ENCODE measurements at places on chromosomes 12 and 14. TPM values are rescaled to one million over a fixed set of nuclear protein-coding genes. Genes with fewer than 3 reads are reported as not detected.

GRCh38 chr14:87617079-87617478 is 375.9 kb downstream of the GALC start:
- no peak for DNase-seq

GRCh38 chr14:21398901-21399300 is 15.1 kb upstream of the SUPT16H start:
- DNase-seq = no peak

- no peak for DNase-seq
Observed at GRCh38 chr12:119296535-119296934, 38.0 kb upstream of the CCDC60 start.

DNA sequence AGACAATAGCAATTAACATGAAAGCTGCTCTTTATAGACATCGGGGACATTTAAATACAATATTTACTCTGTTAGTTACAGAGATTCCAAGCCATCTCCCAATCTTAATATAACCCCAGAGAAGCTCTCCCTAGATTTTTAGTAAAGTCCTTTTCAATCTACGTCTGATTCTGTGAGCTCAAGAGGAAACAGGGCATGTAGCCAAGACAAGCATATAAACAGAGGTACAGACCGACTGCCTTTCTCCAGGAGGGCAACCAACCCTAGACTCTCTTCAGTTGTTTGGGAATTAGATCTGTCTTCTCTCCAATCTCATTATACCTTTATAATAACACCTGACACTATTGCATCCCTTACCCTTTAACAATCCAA is 57.4 kb downstream of the TMTC1 start:
- no peak for DNase-seq

DNA sequence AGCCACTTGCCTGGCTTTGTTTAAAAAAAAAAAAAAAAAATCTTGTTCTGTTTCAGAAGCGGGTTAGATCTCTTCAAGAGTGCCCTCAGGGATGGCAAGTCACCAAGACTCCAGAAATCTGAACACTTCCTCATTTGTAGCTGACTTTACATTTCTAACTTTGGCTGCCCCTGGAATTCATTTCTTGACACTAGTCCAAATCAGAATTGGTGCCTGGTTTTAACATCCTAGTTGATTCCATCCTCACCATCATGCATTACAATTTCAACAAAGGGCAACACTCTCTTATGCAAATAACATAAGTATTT is 295.5 kb downstream of the RMST start:
- DNase-seq = no peak

DNA sequence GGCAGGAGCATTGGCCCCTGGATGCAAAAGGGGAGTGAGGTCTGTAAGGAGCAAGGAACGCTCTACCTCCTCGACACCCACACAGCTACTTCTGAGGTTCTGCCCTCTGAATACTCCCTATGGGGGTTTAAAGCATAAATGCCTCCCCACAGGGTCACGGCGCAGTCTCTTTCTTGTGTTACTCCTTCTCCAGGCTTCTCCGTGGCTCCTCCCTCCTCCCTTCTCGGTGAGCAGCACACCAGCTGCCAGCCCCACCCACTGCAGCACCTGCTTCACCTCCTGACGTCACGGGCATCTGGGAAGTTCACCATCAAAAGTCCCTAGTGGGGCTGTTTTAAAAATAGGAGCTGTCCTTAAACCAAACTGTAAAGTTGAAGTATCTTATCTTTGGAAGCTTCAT is 67.3 kb downstream of the SPTB start:
- no peak for DNase-seq

DNA sequence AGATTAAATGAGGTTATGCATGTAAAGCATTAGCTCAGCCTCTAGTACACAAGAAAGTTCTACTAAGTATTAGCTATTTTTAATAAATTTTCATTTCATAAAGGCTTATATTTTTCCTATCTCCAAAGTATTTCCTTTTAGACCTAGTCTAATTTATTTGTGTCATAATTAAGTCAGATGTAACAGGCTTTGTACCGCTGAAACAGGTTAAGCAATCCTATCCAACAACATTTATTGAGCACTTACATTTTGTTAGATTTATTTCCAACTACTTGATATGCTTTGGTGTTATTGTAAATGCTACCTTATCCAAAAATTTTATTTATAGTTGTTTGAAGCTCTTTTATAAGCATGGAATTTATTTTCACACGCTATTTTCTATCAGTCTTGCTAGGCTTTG is 1.8 kb upstream of the PARP2 start:
- no peak for DNase-seq

- no peak for DNase-seq
Observed at GRCh38 chr12:87152841-87153528, 876.2 kb downstream of the C12orf50 start.

- DNase-seq = no peak
Observed at GRCh38 chr12:94879542-94879941, 124.0 kb downstream of the NDUFA12 start.

DNA sequence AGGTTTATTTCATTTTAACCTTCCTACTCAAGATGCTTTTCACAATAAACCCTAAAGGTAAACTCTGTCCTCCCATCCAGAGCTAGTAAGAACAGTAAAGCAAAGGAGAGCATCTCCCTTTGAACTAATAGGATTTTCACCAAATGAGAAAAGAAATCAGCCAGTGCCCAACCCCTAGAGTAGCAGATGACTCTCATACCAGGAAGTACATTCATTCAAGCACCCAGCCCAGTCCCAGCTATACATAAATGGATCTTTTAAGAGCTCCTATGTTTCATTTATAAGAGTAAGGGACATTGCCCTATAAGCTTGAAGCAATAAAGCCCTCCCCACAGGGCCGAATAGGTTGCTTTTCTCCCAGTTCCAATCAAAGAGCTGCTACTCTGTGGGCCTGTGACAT is 7.6 kb downstream of the BAZ2A start:
- DNase-seq = no peak

DNA sequence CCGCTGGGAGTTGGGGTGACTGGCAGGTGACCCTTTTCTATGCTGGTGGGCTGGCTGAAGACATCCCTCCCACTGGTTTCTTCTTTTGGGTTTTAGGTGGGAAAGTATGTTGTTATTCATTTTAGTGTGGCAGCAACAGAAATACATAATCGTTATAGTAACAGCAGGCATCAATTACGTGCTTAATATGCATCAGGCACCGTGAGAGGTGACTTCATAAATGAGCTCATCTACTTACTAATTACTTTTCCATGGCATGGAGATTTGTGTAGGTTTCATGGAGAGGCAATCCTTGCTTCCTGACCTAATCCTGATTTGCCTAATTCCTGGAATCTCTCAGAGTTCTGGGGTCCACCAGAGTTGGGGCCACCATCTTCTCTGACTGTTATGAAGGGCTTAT is 13.4 kb upstream of the CELA1 start:
- no peak for DNase-seq

- no peak for DNase-seq
Observed at GRCh38 chr12:6303071-6303470, 7.4 kb upstream of the PLEKHG6 start.

DNA sequence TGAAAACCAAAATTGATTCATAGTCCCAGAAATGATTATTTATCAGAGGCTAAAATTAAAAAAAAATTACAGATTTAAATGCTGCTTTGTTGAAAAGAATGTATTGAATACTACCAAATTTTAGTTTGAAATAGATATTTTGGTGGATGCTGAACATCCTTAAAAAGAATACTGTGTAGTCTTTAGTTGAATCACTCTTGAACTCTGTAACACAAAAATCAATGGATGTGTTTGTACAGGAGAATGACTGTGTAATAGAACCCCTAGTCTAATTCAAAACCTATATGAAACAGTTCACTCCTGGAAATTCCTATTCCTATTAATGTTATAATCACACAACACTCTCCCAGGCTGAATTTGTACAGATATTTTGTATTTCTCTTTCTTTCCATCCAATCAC is 1.5 kb upstream of the TSPAN8 start:
- DNase-seq = no peak

- DNase-seq = no peak
Observed at GRCh38 chr14:91261115-91261514, 16.6 kb upstream of the GPR68 start.

The IPO4 gene
- total RNA-seq = 16.3 TPM

The C12orf50 gene
- 0.08 TPM for total RNA-seq

The ISCA2 gene
- 7.1 TPM for total RNA-seq
